Hypothalamus (tissue), 51 donors: ENCODE measurements at places on chromosomes 4 and X.

GRCh38 chrX:49268702-49269009 is 937 bp upstream of the PPP1R3F start:
- no peak for DNase-seq

- DNase-seq = no peak
These were observed 96.5 kb downstream of the SYTL5 start for GRCh38 chrX:38102875-38103274.

- DNase-seq = no peak
These were observed 985.0 kb downstream of the C4orf33 start for GRCh38 chr4:130080872-130081451.

- DNase-seq = no peak
These were observed 283.6 kb downstream of the CFAP299 start for GRCh38 chr4:80619070-80619674.

DNA sequence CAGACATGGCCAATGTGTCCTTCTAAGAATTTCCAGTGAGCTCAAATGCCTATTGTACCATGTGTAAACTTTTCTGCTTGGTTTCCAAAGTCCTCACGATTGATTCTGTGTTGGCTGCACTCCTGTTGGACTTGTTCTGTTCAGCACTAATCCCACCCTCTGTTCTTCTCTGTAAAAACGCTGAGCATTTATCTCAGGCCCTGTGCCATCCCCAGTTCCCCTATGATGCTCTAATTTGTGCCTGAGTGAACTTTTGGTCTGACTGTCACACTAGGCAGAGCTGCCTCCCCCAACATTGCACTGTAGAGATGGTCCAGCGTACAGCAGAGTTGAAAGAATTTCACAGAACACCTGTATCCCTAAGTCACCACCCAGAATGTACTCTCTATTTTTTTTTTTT is 76.1 kb upstream of the STS start:
- no peak for DNase-seq

DNA sequence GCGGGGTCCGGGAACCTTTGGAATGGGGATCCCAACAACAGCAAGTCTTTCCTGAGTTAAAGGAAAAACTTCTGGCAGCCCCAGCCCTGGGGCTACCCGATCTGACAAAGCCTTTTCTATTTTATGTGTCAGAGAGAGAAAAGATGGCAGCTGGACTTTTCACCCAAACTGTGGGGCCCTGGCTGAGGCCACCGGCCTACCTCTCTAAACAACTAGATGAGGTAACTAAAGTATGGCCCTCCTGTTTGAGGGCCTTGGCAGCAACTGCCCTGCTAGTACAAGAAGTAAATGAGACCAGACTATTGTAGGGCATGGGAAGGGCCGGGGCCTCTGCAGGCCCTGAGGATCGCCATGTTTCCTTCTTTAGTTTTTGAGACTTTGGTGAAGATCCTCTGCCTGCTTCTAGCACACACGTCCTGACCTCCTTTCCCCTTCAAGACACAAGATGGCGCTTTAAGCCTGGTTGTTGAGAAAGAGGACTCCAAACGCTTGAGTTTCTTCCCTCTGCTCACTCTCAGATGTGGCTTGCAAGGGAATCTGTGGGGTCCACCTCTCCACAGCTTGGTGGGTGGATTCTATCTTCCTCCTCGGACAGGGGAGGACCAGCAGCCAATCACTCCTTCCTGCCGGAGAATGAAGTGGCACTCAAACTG is 18.5 kb upstream of the DRD5 start:
- DNase-seq = peak; percentile 78

- no peak for DNase-seq
These were observed 92.5 kb downstream of the RAPGEF2 start for GRCh38 chr4:159195361-159195769.

DNA sequence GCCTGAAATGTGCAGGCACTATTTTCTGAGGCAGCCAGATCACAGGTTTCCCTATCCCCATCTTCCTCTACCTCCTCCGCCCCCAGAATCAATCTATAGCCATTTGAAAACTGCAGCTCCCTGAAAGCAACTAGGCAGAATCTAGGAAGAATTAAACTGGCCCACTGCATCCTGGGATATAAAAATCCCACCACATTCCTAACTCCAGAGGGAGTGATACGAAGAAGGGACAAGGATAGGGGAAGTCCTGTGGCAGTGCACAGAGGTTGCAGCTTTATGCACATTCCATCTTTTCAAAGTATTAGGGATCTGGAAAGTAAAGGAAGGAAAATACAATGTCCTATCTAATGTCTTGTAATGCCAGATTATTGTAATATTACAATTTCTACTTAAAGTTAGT is 18.3 kb upstream of the HERC3 start:
- no peak for DNase-seq

GRCh38 chr4:41443340-41444079 is 94.4 kb upstream of the LIMCH1 start:
- no peak for DNase-seq
